Thyroid gland (tissue), 4 donors: ENCODE measurements at places on chromosomes 4 and X.

GRCh38 chrX:146346102-146346501, 463.5 kb upstream of the CXorf51B start:
- no peak for DNase-seq

DNA sequence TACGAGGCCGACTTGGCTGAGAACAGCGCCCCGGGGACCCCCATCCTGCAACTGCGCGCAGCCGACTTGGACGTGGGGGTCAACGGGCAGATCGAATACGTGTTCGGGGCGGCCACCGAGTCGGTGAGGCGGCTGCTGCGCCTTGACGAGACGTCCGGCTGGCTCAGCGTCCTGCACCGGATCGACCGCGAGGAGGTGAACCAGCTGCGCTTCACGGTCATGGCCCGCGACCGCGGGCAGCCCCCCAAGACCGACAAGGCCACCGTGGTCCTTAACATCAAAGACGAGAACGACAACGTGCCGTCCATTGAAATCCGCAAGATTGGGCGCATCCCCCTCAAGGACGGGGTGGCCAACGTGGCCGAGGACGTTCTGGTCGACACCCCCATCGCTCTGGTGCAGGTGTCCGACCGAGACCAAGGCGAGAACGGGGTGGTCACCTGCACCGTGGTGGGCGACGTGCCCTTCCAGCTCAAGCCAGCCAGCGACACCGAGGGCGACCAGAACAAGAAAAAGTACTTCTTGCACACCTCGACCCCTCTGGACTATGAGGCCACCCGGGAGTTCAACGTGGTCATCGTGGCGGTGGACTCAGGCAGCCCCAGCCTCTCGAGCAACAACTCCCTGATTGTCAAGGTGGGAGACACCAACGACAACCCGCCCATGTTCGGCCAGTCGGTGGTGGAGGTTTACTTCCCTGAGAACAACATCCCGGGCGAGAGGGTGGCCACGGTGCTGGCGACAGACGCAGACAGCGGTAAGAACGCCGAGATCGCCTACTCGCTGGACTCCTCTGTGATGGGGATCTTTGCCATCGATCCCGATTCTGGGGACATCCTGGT, 2.4 kb downstream of the PCDH7 start:
- DNase-seq: peak; percentile 44

GRCh38 chr4:14528918-14529317, 473.4 kb upstream of the CPEB2 start:
- DNase-seq: no peak

DNA sequence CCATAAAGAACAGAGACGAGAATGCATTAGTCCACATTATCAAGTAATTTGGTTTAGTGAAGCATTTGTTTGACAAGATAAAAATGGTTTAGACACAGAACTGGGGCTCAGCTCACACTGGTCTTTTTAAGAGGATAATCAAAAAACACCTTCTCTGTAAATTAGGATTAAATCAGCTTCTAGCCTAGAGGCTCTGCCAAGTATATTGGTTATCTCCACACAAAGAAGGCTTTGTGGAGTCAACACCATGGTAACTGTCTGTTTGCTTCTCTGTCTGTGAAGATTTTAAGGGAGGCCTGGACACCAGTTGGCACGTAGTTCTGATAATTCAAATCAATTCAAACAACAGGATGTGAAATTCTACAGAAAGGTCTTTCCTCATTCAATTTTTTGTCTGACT, 687.0 kb downstream of the DMD start:
- DNase-seq: no peak

DNA sequence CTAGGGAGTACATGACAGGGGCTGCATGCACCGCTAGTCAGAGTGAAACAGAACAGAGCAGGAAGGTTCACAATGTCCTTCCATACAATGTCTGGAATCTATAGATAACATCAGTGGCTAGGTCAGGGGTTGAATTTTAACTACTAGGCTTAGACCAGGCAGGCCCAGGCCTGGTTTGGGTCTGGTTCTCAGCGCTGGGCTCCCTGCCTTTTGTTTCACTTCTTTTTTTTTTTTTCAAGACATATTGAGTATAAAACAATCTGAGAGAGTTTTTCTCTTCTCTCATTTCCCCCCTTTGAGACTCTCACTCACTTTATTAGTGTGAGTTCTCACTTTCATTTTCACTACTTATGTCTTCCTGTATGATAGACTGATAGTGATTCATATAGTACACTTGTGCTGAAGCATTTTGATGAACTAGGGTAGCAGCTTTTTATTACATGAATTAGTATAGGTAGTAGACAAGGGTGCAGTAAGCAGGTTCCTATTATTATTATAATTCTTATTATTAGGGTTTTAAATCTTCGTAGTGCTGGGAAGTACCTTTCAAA, 120.0 kb upstream of the ZDHHC15 start:
- DNase-seq: no peak

GRCh38 chrX:10119399-10119990, 37.3 kb upstream of the CLCN4 start:
- peak; percentile 58 for DNase-seq

DNA sequence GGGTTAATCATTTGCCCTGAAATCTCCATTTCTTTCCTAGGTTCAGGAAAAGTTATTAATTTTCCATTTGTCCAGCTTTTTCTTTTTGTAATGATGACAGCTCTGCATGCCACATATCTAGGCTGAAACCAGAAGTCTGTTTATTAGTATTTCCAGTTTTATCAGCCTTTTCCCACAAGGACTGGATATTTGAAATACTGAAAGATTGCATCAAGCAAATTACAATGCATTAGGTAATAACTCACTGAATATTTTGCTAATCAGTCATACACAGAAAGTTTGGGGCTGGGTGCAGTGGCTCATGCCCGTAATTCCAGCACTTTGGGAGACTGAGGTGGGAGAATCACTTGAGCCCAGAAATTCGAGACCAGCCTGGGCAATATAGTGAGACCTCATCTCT, 21.5 kb downstream of the SLC9A7 start:
- no peak for DNase-seq

DNA sequence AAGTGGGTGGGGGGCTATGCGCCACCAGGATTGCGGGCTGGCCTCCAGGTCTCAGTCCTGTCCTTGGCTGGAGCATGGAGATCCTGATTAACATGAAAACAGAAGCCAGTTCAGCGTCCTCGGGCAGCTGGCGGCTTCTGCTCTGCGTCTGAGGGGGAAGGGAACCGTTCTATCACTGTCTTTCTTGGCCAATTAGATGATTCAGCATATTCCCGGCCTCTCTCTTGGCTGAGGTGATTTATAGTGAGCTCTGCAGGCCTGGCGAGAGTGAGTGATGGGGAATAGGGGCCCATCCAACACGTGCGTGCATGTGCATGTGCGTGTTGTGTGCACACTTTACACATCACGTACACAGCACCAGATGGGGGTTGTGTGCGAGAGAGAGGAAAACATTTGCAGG, 145.8 kb upstream of the ATP6AP2 start:
- DNase-seq: peak; percentile 10

- peak; percentile 28 for DNase-seq
Measured at GRCh38 chrX:103918571-103919269, 43.7 kb upstream of the TMSB15B start.

- DNase-seq: no peak
Measured at GRCh38 chr4:175109933-175110332, 191.8 kb downstream of the ADAM29 start.

GRCh38 chrX:40340116-40340515, 240.7 kb upstream of the ATP6AP2 start:
- no peak for DNase-seq

GRCh38 chr4:114980932-114981708, 132.3 kb downstream of the NDST4 start:
- DNase-seq: no peak
